MCF 10A (cell line): ENCODE measurements at places on chromosomes 2 and 18.
A peak's percentile ranks its signal among the peaks of the same experiment; 100 is the strongest.

DNA sequence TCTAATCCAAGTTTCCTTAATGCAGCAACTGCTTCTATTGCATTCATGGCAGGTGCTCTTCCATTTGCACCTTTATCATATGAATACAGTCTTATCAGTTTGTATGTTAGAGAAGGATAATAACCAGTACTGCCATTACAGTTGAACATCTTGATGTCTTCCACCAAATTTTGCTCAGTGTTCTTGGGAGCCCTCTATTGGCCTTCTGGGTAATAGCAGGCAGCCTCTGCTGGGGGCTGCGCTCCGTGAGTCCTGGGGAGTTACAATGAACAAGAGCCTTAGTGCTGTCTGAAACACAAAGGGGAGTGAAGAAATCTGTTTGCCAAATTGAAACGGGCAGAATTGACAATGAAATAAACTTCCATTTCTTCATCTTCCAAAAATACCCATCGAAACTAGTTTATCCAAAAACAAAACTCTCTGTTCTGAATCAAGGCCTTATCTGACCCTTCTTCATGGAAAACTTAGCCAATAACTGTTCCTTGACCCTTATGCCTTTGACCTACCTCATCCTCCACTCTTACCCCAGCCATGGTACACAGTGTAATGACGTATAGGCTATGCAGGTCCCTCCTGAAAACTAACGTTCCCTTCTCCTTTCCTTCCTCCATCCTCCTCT, 79.9 kb downstream of the ALK start:
- peak; percentile 46 for DNase-seq

DNA sequence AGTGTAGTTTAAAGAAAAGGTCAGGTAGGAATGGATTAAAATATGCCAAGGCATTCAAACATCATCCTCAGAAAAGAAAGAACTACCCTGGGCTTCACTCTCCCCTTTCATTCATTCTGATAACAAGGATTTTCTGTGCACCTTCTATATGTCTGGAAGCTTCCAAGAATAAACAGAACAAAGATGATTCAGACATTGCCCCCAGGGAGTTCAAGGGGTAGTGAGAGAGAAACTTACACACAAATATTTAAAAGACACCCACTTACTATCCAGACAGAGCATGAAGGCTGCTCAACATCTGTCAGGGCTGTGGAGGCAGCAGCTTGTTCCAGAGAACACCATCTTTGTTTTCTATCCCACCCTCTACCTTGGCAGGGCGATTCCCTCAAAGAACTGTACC, 140.5 kb downstream of the ALK start:
- DNase-seq, result peak; percentile 2

DNA sequence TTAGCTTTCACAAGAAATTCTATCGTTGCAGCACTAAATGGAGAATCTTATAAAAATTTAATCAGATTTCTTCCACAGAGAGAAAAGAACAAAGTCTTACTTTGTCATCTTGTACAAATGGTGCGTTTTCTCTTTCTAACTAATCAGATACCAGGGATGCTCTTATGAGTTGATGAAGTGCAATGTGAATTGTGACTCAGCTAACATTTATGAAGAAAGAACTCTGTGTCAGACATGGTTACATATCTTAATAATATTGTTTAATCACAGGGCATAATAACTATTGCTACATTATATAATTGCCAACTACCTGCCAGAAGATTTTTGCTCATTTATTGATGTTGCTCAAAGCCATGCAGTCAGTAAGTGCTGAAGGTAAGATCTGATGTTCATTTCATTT, 465.0 kb downstream of the CCDC85A start:
- no peak for DNase-seq

DNA sequence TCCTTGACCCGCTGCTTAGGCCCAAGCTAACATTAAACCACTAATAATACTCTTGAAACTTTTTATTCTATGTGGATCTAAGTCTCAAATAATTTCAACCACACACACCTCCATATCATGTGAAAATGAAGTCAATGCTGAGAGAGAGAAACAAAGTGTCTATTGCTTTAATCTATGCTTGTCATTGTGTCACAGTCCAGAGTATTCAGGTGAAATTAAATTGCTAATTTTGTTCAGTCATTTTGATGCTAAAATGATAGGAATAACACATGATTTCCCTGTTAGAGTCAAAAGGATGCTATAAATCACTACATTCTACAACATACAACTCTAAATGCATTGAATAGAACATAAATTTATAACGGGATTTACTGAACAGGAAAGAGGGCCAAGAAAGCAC, 195.4 kb downstream of the ERBB4 start:
- no peak for DNase-seq

DNA sequence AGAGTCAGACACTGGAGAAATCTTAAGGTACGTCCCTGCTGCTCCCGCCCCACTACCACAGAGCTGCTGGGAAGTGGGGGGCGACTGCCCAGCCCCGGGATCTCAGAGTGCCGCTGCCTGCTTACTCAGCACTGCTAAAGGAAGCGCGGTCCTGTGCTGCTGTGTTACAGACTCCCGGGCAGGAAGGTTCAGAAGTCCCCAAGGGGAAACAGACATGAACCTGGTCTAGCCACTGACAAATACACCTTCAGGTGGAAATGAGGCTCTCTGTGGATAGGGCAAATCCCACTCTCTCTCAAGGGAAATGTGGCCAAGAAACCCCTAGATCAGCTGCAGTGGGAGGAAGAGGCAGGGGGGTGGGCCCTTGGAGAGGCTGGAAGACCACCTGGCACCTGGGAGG, 13.7 kb downstream of the MTERF4 start:
- DNase-seq, result no peak

DNA sequence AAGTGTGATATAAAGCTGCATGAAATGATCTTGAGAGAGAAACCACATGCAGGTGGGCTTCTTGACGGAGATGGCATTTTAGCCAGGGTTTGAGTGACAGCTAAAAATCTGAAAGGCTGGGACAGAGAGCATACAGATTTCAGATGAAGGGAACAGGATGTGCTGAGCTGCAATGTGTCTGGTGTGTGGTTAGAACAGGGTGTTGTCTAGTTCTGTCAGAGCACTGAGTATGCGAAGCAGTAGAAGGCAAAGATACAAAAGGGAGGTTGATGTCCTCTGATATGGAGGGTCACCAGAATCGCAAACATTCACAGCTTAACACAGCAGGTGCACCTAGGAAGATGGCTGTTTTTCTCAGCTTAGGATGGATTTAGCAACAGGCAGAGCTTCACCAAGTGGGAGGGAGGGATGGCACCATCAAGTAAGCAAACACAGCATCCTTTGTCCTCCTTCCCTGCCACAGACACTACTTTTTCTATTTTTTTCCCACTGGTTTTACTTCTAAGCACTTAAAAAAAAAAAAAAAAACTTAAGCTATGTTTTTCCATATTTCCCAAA, 182.5 kb downstream of the TMX3 start:
- DNase-seq, result no peak

DNA sequence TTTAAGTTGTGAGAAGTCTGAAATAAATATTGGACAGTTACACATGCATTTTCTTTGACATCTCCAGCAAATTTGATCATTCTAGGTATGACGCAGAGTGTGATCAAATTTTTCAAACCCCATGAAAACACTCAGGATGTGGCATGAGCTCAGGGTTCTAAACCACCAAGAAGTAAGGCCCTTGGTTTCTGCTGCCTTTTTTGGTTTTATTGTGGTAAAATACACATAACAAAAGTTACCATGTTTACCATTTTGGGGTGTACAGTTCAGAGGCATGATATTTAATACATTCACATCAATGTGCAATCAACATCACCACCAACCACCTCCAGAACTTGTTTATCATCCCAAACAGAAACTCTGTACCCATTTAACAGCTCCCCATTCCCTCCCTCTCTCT, 64.3 kb upstream of the TTN start:
- no peak for DNase-seq

GRCh38 chr18:34808389-34808788, 98.3 kb downstream of the DTNA start:
- no peak for DNase-seq

DNA sequence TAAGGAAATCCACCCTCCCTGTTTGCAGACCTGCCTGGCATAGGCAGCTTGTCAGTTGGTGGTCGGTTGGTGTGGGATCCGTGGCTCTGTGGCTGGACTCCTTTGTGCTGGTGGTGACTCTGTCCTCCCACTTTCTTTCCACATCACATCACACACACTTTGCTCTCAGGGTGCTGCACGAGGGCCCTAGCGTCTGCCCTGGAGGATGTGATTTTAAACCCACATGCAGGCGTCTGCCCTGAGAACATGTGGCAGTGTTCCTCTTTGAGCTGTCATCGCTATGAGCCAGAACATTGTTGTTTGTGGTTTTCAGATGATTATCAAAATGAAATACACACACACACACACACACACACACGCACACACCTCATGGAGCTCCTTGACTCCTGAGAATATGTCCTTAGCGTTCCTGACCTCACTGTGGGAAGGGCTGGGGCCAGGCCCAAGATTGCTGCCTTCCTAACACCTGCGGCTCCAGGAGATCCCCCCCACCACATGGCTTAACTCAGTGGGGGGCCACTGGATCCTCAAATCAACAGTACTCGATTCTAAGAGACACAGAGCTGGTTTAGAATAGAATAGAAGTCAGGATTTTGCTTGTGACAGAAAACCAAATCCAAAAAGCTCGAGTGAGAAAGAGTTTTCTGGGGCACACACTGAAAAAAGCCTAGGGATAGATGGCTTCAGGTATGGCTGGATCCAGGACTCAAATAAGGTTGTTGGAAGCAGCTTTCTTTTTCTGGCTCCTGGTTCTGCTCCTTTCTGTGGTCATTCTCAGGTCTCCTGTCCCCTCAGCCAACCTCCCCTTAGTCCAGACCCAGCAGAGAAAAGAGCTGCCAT, 54.8 kb downstream of the RTP5 start:
- no peak for DNase-seq

- peak; percentile 66 for DNase-seq
Observed at GRCh38 chr2:108268001-108268400, 20.7 kb upstream of the SULT1C2 start.

- DNase-seq, result no peak
Observed at GRCh38 chr18:45355944-45356520, 259.2 kb upstream of the SLC14A2 start.

- DNase-seq, result no peak
Observed at GRCh38 chr18:24570716-24571115, 110.3 kb downstream of the HRH4 start.

GRCh38 chr18:24660956-24661355, 200.5 kb downstream of the HRH4 start:
- DNase-seq, result no peak

DNA sequence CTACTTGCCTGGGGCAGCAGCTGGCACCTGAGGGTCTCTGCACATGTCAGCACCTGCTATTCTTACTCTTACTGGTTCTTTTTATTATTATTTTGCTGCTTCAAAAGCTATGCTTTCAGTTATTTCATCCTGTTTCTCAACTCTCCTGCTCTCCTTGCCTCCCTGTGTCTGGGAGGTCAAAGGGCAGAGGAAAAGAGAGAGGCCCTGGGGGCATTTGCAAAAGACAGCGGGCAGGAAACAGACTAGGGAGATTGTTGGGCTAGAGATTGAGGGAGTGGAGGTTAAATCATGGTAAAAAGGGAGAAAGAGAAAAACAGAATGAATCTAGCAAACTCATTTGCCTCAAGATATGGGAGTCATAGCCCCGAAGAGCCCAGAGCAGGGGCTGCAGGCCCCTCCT, 21.1 kb upstream of the RPL31 start:
- no peak for DNase-seq

- no peak for DNase-seq
Observed at GRCh38 chr2:232286001-232286868, 92.3 kb upstream of the ALPP start.

GRCh38 chr2:49903471-49903870, 749.2 kb upstream of the FSHR start:
- DNase-seq, result no peak

- DNase-seq, result no peak
Observed at GRCh38 chr2:72863046-72863445, 24.2 kb upstream of the SPR start.

DNA sequence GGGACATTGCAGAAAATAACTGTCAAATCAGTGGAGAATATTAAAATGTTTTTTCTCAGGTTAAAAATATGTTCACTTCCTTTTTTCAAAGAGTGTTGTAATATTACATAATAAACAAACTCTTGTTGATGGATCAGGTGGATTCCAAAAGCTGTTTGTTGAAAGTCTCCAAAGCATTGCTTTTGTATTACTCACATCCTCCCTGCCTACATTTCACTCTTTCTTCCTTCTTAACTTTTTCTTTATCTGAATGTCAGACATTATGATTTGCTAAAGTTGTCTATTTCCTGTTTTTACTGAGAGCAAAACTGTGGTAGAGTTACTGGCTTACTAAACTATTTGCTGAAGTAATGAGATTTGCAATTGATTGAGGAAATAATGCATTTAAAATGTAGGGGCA, 92.1 kb downstream of the CDH19 start:
- DNase-seq, result peak; percentile 52

GRCh38 chr18:58847383-58848071, 17.1 kb upstream of the ZNF532 start:
- no peak for DNase-seq

GRCh38 chr2:74910245-74910644, 48.2 kb upstream of the POLE4 start:
- no peak for DNase-seq

DNA sequence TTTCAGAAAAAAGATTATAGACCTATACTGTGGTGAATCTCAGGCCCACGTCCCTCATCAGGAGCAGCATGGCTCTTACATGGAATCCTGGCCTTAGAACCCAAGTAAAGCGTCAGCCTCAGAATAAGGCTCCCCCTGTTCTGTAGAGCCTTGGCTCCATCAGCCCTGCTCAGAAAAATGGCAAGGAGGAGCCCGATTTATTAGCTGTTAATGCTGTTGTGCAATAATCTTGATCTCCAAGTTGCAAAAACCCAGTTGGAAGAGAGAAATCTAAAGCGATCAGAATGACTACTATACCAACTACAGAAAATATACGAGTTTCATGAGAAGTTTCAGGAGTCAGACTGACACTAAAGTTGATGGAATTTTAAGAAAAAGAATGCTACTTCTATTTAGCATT, 35.6 kb upstream of the CTAGE1 start:
- DNase-seq, result no peak

GRCh38 chr18:3453540-3454364, 3.8 kb downstream of the TGIF1 start:
- peak; percentile 91 for DNase-seq

GRCh38 chr2:105406221-105406620, 7.4 kb upstream of the FHL2 start:
- peak; percentile 58 for DNase-seq

DNA sequence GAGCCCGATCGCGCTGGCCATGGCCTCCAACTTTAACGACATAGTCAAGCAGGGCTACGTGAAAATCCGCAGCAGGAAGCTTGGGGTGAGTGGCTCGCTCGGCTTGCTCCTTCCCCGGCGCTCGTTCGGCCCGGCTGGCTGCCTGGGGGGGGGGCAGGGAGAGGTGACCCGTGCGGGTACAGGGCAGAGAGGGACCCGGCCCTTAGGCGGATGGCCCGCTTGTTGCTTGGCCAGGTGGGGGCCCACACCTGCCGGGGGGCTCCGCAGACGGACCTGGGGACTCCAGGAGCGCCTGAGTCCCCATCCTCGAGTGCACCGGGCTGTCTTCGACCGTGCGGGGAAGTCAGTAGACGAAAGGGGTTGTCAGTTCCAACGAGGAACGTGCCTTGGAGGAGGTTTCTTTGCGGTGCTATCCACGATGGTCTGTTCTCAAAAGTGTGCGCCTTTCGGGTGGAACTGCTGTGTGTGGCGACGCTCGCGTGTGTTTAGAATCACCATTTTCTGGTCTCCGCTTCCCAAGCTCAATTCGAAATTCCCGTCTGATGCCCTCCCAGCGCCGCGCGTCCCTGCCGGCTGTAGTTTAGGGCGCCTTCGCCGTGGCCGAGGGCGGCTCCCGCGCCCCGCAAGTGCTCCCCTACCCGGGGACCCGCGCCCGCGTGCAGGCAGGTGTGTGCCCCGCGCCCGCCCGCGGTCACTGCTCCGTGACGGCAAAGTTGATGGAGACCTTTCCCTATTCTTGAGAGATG, 711 bp downstream of the DOK6 start:
- DNase-seq, result no peak
